ENCODE measurements at places on chromosomes 4 and X. TPM values are rescaled to one million over a fixed set of nuclear protein-coding genes. Genes with fewer than 3 reads are reported as not detected.

DNA sequence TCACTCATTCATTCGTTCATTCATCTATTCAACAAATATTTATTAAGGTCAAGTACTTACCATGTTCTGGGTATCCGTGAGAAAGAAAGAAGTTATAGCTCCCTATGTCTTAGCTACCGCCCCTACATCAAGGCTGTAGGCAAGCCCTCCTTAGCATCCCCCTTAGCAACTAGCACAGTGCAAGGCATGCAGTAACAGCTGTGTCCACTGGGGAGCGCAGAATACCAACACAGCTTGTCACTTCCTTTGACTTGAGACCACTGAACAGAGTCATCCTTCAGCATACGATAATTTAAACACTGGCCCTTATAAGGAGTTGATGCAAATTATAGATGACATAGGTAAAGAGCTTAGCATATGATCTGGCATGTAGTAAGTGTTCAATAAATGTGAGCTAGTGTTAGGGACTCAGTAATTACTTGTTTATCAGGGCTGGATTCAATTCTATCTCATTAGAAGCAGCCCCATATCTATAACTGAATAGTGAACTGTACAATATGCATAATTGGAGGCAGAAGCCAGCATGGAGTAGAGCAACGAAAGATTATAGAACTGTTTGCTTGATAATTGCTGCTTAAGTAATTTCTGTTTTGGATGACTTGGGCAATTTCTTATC lies 8.7 kb downstream of the KIAA1210 start:
- no peak for DNase-seq

AKAP4 gene
- not detected for total RNA-seq

- no peak for DNase-seq
Measured at GRCh38 chrX:111555406-111555958, 44.0 kb downstream of the SERTM2 start.

DNA sequence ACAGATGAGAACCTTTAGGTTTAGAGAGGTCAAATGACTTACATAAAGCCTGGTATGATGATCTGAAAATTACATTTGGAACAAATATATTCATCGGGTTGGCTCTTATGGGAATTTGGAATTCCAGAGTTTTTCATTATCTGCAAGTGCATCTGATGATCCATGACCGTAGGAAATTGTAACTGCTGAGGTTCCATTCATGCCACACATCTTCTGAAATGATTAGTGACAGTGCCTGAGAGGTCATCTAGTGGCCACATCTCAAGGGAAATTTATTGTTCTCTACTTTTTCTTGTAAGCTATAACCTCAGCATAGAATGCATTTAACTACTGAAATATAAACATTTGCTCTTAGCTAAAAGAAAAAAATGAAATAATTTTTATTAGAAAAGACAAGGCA lies 105.8 kb upstream of the NWD2 start:
- DNase-seq: no peak

- DNase-seq: no peak
Measured at GRCh38 chr4:87559090-87559837, 30.1 kb upstream of the SPARCL1 start.

DNA sequence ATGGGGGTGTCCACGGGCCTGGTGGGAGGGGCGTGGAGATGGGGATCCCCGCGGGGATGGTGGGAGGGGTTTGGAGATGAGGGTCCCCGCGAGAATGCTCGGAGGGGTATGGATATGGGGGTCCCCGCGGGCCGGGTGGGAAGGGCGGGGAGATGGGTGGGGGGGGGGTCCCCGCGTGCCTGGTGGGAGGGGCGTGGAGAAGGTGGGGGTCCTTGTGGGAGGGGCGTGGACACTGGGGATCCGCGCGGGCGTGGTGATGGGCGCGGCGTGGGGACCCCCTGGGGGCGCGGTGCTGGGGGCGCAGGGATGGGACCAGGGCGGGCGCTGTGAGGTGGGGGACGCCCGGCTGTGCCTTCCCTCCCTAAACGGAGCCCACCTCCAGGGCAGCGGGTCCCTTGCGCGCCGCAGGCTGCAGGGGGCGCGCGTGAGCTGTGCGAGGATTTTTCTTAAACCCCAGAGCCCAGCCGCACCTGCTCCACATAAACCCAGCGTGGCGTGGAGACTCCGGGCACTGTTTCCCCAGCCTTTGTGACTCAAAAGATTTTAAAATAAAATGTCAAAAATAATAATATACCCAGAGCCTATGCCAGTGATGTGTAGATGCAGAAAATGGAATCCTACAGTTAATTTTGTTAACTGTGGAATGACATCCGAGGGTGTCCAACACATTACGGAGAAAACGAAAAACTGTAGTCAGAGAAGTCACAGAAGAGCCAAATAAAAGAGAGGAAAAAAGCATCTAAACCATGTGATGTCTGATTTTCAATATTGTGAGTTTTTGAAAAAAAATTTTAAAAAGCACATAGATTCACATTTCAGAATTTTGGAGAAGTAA lies 1.5 kb upstream of the ASMTL start:
- peak; percentile 91 for DNase-seq
